ENCODE measurements at places on chromosomes 2 and 18.

DNA sequence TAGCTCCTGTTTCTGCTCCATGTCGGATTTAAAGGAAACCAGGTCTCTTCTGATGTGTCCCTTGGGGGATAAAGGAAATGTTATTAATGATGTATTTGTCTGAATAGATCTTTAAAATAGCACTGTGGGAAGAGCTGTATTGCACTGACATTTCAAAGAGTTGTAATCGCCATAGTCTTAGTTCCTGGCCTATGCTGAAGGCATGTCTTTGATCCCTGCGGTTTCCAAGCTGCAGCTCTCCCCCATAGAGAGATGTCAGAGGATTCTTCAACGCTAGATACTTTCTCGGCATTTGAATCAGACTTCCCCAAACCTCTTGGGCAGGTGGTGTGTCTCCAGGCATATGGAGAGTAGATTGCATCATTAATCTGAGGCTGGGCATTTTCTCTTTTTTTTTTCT, 40.4 kb downstream of the NAT8 start:
- DNase-seq: no peak

- DNase-seq: no peak
These were observed 136.1 kb downstream of the TMEM200C start for GRCh38 chr18:5759194-5759593.

DNA sequence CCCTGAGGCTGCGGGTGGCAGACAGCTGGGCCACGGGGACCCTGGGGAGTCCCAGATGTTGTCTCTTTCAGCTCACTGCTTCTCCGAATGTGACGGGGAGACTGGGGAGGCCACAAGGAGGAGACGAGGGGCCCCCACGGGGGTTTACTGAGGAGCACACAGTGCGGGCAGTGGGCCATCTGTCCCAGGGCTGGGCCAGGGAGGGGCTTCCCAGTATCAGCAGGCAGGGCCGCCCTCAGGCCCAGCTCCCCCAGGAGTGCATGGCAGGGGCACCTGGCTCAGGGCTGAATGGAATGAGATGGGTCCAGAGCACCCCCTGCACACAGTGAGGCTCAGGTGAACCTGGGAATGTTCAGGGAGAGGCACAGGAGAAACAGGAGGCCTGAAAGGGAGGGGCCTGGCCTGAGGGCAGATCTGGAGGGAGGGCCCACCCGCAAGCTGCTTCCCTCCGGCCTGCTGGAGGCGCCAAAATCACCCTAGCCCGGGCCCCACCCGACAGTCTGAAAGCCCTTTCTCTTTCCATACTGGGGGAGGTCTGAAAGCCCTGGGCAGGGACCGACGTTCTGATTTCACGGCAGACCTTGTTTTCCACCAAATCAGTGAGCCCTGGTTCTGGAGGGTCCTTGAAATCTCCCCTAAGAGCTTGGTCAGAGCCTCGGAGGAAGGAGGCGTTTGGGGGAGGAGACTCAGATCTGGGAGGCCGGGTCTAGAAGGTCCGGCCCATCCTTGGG, 35.5 kb upstream of the PTMA start:
- DNase-seq: no peak

DNA sequence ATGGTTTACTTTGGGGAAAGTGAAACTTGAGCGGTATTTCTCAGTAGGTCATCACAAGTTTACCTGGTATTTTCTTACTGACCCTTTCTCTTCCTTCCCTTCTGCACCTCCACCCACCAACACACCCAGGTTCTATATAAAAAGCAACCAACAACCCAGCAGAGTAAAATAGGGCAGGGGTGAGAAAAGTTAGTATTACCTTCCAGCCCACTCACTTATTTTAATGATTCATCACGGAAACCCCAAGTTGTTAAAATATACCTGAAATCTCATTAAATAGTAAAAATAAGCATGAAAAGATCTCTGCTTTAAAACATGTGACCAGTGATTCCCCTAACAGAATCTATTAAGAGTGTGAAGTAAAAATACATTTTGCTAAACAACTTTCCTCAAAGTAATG, 306.1 kb downstream of the ZEB2 start:
- no peak for DNase-seq

- DNase-seq: no peak
These were observed 62.3 kb upstream of the TMEM178A start for GRCh38 chr2:39603436-39603835.

DNA sequence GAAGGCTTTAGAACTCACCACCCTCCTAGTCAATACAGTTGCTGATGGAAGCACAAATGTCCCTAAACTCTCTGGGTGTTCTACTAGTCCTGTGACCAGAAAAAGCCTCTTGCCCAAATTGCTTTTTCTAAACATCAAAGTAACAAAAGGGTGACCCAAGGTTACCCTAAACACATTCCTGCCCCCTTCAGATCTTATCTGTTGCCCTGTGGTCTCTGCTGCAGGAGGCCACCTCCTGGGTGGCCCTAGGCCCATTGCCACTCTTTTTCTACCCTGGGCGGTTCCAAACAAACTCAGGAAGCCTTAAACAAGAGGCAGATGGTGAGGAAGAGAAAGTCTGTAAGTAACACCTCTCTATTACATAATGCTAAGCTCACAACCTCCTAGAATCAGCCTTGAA, 3.3 kb downstream of the RNF152 start:
- DNase-seq: no peak

DNA sequence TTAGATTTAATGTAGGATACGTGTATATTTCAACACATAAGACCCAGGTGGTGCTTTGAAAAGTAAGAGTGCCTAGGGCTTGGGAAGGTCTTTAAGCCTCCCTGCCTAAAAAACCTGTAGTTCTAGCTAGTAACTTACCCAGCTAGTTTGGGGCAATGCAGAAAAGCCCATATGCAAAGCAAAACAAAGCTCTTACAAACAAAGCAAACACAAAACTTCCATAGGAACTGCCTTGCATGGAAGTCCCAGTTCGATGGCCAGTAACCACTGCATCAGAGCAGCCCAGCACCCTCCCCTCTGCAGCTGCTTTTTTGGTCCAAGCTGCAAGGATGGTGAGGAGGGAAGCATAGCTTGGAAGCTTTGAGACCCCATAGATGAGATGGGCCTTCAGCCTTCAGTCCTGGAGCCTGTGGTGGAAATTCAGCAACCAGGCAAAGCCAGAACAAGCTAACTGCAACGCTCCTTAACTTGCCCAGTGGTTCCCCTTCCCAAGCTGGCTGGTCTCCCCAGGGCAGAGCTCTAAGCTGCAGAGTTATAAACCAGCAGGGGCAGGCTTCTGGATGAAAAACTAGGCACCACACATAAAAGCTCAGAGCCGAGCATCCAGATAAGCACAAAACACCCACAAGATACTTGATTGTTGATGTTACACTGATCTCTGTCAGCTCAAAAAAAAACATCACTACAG, 16.2 kb downstream of the C2orf76 start:
- DNase-seq: no peak

DNA sequence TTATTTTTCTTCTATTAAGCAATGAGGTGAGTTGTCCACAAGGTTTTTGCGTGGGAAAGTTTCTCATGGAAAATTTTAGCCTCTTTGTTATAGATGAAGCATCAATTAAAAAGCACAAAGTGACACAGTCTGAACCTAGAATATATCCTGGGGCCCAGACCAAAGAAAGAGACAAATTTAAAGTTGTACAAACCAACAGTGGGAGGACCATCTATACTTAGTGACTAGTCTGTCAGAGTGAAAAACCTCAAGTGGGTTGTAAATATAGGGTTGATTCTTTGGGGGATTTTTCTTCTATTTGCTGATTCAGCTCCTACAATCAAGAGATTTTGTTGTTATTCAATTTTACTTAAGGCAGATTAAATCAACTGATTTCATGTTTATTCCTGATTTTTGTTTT, 256.2 kb downstream of the SATB2 start:
- no peak for DNase-seq

- no peak for DNase-seq
These were observed 72.1 kb downstream of the CABLES1 start for GRCh38 chr18:23207191-23207955.
